NCI-H2227 treated with DMSO at 0.1 percent for 48 hours (cell line): ENCODE measurements at places on chromosomes 7 and 10.
A peak's percentile ranks its signal among the peaks of the same experiment; 100 is the strongest.

DNA sequence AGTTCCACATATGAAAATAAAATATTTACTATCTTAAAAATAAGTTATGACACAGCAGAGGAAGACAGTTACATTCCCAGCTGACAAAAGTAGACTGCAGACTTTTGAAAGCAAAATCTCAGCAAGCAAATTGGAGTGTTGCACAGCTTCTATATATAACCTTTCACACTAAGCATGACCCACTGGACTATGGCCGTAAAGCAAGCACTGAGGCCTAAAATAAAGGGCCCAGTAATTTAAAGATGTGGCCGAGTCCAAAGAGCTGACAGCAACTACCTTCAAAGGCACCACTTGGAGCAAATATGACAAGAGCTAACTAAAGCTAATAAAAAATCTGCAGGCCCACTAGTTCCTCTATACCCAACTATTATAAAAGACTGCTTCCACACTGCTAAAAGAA lies 6.5 kb downstream of the GDI2 start:
- no peak for DNase-seq

DNA sequence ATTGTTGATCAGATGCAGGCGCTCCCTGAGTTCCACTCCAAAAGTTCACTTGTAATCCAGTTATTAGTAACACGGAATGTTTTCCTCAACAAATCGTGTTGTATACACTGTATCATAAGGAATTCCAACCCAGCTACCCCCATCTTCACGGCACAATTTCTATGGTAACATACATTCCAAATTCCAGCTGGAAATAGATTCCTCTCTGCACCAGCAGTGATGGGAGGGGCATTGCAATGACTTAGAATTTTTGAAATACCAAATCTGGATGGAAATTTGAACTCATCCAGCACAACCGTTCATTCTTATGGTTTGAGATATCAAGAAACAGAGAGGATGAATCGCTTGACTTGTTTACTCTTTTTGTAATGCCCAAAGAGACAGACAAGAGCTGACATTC lies 38.9 kb upstream of the RHEB start:
- no peak for DNase-seq

DNA sequence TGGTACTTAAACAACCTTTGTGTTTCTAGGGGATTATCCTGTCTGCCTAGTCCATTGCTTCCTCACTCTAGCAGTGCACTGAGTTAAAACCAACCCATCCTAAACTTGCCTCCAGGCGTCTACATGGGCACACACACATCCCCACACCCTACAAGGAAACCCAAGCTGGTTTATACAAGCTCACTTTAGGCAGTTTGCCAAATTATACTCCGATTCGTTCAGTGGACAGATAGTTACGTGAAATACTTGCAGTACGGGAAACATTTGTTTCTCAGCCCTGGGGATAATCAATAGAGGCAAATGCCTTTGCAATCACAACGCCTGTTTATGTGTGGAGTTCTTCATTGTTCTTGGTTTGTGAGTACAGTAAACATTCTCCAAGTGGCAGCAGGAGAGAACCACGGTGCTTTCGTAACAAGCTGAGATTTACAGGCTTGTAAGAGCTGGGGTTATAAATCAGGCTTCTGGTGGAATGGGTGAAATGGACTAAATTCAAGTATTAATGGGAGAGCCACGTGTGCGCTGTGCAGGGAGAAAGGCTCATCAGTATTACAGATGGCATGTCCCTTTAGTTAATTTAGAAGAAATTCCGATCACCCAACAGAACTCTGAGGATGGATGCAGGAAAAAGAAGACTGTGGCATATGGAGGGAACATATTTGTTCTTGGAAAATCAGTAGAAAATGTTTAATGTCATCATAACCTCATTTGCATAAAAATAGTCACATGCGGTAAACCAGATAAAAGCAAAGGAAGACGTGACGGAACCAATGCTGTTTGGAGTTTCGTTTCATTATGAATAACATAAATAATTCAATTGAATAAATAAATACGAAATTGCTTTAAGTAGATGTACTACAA lies 217.1 kb downstream of the GALNT17 start:
- DNase-seq, result no peak

GRCh38 chr10:22780474-22780885 lies 66.1 kb upstream of the PIP4K2A start:
- DNase-seq, result no peak

DNA sequence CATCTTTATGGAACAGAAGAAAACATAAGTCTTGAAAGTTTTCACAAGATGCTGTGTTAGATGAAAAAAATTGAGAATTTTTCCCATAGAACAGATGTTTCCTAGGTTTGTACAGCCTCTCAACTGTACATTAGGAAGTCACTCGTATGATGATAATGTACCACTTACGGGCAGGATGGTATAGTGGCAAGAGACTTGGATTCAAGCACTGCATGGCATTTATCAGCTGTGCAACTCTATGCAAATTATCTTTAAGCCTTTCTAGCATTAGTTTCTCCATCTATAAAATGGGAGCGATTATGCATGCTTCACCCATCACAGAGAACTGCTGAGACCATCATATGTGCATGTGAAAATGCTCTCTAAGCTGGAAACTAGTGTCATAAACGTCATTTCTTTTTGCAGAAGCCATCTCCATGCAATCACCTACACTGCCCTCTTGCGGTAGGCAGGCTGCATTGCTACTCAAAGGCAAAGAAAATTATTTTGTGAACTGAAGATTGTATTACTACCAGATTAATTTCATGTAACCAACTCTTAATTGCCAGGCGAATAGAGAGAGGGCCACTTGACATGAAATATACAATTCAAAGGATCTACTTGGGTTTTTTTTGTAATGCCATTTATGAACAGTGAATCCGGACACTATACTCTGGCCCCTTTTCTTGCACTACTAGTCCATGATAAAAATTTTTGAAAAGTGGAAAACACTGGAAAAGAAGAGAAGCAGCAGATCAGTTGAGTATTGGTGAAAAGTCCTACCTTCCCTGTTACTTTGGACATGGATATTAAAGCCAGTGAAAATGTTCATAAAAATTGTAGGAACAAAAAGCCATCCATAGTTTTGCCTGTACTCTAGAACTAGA lies 102.3 kb downstream of the JAZF1 start:
- peak; percentile 27 for DNase-seq

DNA sequence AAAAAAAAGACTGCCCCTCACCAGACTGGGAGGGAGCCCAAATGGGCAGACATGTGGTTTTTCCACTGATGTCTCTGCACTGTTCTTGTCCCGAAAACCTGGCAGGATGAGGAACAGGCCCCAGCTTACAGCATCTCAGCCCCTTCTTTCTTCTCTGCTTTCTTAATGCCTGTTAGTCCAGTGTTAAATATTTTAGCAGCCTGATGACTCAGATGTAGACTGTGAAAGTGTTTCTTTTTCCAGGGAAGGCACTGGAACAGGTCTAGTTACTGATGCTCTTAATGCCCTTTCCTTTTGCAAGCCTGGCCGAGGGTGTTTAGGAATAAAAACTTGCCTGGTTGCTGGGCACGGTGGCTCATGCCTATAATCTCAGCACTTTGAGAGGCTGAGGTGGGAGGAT lies 107.7 kb downstream of the TACC2 start:
- no peak for DNase-seq

GRCh38 chr10:5692461-5693358 lies 8.1 kb downstream of the TASOR2 start:
- peak; percentile 38 for DNase-seq

GRCh38 chr10:93600446-93601145 lies 439 bp downstream of the RBP4 start:
- no peak for DNase-seq

- no peak for DNase-seq
These were observed 45.3 kb upstream of the BAMBI start for GRCh38 chr10:28631896-28632583.
